Activated CD8-positive, alpha-beta memory T cell treated with anti-CD3 and anti-CD28 coated beads for 4 hours (primary cell): ENCODE measurements at places on chromosomes 12 and 14.

DNA sequence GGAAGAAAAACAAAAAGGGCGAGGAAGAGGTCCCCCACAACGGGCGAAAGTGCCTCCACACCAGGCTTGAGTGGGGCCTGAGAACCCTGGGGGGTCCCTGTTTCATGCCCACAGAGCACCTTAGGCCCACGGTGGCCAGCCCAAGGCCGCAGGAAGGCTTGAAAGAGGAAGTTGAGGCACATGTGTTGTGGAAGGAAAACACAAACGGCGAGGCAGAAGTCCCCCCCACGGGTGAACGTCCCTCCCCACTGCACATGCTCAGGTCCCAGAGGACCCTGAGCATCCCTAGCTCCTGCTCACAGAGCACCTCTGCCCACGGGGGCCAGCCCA is 371.5 kb downstream of the ALG10 start:
- DNase-seq = no peak

DNA sequence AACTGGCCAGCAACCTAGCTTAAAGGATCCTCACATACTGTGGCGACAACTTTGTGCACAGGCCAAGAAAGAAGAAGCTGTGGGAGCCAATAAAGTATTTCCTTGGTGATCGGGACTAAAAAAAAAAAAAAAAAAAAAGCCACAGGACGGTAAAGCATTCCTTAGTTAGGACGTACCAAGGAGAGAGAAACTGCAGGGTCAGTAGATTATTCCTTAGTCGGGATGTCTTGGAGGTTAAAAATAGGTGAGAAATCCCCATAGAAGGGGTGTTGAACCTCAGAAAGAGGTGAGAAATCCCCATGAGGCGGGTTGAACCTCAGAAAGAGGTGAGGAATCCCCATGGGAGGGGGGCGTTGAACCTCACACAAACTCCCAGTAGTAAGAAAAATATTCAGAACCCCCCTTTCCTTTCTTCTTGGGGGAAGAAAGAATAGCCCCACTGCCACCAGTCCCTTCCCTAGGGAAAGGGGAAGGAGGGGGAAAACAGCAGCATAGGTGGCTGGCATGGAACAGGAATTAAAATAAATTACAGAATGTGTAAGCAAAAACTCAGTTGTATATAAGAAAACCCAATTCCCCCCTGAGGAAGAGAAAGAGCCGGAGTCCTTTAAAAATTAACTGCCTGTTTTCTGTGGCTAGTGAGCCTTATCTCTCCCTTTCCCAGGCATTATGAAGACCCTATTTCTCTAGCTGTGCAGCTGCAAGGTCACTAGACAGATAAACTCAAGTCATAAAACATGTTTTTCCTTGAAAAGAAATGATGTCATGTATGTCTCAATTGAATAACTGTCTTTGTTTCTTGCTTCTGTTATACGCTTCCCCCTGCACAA is 26.8 kb downstream of the KLRK1 start:
- DNase-seq = no peak

DNA sequence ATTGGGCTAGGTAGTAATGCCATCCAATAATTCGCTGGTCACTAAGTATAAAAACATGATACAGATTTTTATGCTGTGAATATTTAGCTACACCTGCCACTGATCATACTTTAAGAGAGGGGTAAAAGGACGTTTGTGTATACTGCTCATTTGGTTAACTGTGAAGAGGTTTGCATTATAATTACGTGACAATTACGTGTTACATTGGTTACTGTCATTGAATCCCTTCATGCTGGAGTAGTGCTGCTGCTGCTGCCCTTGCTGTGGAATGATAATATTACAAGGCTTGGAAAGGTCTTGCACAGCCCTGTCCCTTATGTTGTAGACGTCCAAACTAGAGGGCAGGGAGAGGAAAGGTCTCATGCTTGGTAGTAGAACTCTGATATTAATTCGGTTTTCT is 312.2 kb upstream of the ATP2B1 start:
- no peak for DNase-seq

GRCh38 chr14:81805785-81806184 is 272.1 kb upstream of the SEL1L start:
- DNase-seq = no peak

DNA sequence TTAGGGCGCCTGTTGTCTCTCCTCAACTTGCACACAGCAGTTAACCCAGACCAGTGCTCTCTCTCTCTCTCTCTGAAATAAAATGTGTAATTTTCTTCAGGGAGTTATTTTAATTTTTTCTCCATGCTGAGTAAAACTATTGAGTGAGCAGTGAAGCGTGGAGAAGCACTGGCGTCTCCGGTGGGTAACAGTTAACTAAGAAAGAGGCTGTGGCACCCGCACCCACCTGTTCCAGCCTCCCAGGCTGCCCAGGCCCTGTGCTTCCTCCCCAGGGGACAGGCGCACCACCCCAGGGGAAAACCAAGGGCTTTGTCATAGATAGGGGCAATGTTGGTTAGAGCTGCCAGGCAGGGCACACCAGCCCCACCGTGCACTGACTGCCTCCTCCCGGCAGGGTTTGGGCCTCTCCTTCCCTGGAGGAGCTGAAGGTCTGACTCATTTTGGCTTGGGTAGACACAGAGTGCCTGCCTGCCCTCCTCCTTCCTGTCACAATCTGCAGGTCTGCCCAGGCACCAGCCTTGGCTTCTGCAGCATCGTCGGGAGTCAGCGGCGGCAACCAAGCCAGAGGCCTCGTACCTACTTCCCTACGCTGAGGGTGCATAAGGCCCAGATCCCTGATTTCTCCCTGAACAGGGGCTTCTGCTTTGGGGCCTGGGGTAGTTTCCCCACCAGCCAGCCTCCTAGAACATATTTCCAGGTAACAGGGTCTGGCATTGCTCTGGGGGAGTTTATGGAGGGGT is 3.9 kb downstream of the HOXC5 start:
- DNase-seq = no peak

DNA sequence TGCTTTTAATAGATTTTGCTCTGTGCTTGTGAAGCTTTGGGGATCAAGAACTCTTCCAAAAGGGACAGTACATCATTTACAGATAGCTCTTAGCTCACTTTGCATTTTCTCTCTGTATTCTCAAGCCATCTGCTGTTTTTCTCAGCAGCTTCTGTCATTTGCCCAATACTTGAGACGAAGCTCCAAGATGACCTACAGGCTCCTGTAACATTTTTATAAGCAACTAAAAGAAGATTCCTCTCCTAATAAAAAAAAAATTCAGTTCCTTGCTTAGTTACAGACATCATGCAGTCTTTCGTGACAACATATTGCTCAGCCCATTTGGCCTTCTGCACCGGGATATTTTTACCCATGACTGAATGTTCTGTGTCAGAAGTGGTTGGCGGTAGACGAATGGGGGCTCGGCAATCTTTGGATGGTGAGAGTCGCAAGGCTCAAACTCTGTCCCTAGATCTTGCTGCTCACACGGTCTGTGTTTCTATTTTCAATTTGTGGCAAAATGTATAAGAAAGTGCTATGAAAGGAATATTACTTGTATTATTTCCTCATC is 215.6 kb downstream of the FSCB start:
- no peak for DNase-seq

DNA sequence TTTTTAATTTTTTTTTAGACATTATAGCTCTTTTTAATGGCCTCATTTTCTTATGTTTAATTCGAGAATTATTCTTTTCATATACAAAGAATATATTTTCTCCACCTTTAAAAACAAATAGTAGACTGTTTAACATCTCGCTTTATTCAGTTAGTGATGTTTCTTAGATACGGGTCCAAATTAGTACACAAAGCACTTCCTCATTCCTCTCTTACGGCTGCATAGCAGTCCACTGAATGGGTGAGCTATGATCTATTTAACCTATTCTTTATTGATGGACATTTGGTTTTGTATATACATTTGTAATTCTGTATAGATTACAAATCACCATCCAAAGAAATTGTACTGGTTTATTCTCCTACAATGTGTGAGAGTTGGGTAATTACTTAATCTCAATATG is 8.3 kb upstream of the GPR162 start:
- DNase-seq = no peak

GRCh38 chr14:65170768-65171507 is 68.6 kb upstream of the MAX start:
- DNase-seq = no peak

GRCh38 chr12:71195338-71195896 is 37.6 kb upstream of the TSPAN8 start:
- no peak for DNase-seq

- DNase-seq = no peak
These were observed 82.8 kb downstream of the BTG1 start for GRCh38 chr12:92062539-92063493.

DNA sequence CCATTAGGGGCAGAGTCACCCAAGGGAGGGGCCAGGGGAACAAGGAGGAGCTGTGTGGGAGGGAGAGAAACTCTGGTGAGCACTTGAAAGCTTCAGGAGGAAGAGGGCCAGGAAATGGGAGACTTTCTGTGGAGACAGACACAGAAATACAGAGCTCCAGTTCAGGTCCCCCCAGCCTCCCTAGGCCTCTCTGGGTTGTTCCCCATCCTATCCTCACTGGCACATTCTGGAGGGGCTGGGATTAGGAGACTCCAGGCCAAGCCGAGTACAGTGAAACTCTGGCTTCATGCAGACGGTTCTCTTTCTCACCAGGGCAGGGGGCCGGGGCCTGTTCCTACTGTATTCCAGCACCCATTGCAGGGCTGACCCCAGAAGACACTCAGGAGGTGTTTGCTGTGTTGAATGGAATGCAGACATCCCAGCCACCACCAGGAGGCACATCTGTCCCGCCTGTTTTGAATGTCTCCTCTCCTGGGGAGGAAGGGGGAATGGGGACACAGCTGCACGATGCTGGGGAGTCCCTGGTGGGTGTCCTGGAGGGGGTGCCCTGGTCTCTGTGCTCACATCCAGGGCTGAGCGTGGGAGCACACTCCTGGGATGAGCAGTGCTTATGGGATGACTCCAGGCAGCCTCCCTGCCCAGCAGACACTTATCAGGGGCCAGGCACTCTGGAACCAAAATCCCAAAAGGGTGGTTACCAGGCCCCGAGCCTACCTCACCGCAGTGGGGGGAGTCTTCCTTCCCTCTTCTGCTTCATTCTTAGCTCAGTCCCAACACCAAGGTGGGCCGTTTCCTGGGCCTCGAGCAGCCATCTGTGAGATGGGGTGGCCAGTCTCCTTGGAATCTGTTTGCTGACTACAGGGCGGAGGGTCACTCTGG is 5.5 kb upstream of the KRT84 start:
- DNase-seq = no peak

DNA sequence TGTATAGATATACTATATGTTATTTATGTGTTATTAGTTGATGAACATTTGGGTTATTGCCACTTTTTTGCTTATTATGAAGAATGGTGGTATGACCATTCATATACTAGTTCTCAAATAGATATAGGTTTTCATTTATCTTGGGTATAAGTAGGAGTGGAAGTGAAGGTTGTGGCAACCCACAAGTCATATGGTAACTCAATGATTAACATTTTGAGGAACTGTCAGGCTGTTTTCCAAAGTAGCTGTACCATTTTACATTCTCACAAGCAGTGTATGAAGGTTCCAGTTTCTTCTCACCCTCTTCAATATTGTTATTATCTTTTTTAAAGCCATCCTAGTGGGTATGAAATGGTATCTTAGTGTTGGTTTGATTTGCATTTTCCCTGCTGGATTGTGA is 19.0 kb upstream of the MSRB3 start:
- no peak for DNase-seq

GRCh38 chr12:89259821-89260220 is 92.5 kb downstream of the DUSP6 start:
- DNase-seq = no peak

- DNase-seq = no peak
These were observed 28.1 kb downstream of the USP15 start for GRCh38 chr12:62288328-62288727.

DNA sequence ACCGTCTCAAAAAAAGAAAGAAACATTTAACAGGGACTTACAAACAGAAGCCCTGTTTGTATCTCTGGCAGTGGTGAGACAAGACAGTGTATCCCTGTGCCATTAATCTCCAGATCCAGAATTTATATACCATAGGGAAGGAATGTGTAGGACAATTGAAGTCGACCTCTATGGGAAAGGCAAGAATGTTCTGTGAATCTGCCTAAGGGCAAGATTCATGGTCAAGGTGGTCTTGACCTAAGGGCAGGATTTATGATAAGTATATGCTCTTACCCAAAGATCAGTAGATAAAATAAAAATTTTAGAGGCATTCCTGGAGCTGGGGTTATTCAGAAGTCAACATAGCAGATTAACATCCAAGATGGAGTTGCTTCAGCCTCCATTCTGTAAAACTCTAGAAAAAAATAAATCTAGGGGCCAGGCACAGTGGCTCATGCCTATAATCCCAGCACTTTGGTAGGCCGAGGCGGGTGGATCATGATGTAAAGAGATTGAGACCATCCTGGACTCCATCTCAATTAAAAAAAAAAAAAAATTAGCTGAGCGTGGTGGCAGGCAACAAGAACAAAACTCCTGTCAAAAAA is 21.0 kb upstream of the SP1 start:
- DNase-seq = no peak
